ENCODE measurements at places on chromosomes 2 and 18.

GRCh38 chr2:106270471-106270891 lies 76.4 kb upstream of the UXS1 start:
- no peak for DNase-seq

DNA sequence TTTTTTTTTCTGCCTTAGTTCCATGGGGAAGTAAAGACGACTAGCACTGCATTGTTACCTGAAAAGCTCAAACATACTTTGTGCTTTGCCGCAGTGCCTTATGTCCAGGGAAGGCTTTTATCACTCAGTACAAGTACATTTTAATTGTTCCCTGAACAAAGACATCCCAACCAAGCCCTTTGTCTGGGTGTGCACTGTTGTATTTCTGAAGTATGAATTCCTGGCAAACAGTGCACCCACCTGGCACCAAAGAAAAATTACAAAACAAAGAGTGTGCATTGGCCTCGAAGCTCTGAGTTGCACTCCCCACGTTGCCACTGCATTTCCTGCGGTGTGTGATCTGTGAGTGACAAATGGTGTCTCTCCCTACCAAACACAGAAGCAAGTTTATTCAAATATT lies 858.5 kb upstream of the PIK3C3 start:
- DNase-seq = no peak

DNA sequence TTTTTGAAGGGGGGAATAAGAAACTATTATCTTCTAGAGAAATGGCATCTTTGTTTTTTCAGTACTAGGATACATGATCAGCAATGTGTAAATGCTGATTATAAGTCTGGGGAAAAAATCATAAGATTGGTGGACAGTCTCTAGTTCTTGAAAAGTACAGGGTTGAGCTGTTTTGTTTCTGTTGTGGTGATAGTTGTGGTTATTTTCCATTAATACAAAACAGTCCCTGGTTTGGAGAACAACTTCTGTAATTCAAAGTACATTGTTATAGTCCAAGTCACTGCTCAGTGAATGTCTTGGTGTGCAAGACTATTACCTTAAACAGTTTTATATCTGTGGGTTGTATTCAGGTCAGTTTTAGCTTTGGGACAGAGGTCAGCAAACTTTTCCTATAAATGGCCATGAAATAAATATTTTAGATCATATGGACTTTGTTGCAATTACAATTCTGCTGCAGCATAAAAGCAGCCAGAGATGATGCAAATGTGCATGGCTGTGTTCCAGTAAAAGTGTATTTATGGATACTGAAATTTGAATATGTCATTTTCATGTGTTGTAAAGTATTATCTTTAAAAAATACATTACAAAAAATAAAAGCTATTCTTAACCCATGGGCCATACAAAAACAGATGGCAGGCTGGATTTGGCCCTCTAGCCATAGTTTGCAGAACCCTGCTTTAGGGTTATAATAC lies 111.0 kb downstream of the CERS6 start:
- DNase-seq = no peak

DNA sequence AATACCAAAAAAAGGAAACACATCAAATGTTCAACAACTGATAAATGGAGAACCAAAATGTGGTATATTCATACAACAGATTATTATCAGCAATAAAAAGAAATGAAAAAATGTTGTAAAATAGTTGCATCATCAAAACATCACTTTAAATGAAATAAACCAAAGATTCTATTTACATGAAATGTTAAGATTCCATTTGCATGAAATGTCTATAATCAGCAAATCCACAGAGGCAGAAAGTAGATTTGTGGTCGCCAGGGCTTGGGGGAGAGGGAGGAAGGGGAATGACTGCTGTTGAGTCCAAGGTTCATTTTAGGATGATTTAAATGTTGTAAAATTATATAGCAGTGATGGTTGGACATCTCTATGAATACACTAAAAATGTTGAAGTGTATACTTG lies 181.9 kb downstream of the RTP5 start:
- no peak for DNase-seq

GRCh38 chr2:204687776-204688175 lies 142.5 kb downstream of the PARD3B start:
- DNase-seq = no peak

- no peak for DNase-seq
Observed at GRCh38 chr2:67790622-67791021, 272.2 kb downstream of the C1D start.

- no peak for DNase-seq
Observed at GRCh38 chr2:173191601-173192000, 116.0 kb downstream of the MAP3K20 start.

All from CD4-positive, alpha-beta T cell treated with Interleukin-6 at 100 ng/mL for 8 hours (primary cell).